ENCODE measurements at places on chromosomes 16 and 17.
A peak's percentile ranks its signal among the peaks of the same experiment; 100 is the strongest.

DNA sequence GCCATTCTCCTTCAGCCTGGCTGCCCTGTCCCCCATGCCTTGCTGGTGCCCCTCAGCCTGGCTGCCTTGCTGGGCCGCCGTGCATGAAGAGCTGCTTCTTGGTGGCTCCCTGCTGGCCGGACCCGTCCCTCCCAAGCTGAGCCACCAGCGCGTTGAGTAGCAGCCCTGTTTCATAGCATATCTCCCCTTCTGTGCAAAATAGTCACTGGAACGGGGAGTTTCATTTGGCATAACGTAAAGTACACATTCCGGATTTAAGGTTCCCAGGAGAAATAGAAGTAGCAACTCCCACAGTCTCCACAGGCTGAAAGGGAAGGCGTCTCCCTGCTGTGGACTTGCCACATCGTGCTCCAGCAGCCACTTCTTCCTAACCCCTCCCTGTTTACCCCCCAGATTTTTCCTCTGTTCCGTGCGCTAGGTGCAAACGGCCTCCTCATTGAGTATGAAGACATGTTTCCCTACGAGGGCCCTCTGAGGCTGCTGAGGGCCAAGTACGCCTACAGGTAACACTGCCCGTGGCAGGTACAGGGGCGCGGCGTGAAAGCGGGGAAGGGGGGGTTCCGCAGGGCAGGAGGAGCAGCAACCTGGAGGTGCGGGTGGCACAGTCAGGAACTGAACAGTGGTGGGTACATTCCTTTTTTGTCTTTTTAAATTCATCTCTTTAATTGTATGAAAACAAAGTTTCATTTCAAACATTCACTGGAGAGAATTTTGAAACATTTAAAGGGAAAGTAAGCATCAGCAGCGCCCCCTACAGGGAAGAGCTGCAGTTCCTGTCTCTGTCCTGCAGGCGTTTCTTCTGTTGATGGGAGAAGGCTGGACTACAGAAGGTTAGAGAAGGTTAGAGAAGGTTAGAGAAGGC is 5.8 kb upstream of the OGFOD3 start:
- DNase-seq = peak; percentile 51

GRCh38 chr16:84246679-84247077 is 6.9 kb upstream of the KCNG4 start:
- DNase-seq = no peak

DNA sequence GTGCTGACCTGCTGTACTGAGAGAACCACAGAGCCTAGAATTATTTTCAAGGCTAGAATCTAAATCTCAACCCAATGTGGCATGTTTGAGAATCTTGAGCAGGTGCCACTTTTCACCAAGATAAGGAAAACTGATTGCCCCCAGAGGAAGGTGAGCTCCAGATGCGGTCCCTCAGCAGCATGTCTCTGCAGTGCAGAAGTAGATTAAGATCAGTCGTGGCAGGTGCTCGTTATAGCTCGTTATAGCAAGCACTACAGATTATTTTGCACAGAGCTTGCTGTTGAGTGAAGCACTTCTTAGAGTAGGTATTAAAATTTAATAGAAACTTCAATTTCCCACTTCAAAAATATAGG is 176.0 kb downstream of the AATF start:
- no peak for DNase-seq

- no peak for DNase-seq
Measured at GRCh38 chr16:23944381-23944780, 108.6 kb downstream of the PRKCB start.

DNA sequence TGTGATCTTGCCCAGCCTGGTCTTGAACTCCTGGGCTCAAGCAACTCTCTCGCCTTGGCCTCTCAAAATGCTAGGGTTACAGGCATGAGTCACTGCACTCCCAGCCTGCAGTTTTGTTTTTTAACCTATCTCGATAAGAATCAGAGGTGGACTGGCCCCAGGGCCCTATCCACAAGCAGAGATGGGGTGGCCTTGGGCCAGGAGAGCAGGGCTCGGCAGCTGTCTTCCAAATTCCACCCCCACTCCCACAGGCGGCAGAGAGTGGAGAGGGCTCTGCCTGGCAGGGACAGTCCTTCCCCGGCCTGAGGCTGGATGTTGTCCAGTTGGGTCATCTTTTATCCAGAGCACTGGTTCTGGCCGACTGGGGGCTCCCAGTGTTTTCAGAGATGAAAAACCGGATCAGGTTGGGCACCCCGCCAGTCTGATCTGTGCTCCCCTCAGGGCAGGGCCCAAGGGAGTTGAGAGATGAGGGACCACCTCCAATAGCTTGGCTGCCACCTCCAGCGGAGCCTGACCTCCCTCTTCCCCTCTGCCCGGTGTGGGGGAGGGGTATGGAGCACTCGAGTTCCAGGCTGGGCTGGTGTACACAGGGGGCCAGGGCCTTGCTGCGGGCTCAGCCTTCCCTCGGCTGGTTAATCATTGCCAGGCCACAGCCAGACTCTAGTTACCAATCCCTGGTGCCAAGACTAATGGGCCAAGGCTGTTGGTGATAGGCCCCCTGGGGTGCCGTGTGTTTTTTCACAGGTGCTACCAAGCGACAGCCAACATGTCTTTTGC is 30.3 kb upstream of the MYO15B start:
- DNase-seq = no peak

- DNase-seq = no peak
Measured at GRCh38 chr17:9095390-9095789, 74.1 kb downstream of the NTN1 start.
